ENCODE measurements at places on chromosomes 11 and 22.

DNA sequence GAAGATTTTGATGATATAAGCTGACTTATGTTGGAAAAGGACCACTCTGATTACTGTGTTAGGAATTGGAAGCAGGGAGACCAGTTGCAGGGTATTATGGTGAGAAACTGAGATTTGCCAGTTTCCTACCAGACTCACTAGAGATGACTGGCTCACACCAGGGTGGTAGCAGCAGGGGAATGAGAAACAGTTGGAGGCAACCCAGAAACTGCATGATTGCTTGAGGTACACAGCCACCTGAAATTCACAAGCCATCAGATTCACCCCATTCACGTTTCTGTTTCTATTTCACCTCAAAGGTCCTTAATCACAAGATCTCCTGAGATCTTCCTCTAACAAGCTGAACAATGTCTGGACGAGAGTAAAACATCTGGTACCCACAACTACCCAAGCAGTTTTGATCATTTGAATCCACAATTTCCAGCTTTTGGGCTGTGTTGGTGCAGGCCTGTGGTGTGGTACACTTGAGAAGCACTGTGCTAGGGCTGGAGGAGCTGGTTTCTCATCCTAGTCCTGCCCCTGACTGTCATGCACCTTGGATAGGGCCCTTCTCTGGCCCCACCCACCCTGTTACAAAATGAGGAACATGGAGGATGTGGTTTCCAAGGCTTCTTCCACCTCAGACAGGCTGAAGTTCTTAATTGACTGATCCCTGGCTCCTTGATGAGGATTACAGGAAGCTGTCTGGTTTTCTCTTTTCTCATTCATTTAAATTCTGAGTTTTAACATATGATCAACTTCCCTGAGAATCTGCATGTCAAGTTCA, 233.4 kb downstream of the INSC start:
- no peak for DNase-seq

- DNase-seq: no peak
Measured at GRCh38 chr11:20047006-20047768, 113.1 kb downstream of the DBX1 start.

DNA sequence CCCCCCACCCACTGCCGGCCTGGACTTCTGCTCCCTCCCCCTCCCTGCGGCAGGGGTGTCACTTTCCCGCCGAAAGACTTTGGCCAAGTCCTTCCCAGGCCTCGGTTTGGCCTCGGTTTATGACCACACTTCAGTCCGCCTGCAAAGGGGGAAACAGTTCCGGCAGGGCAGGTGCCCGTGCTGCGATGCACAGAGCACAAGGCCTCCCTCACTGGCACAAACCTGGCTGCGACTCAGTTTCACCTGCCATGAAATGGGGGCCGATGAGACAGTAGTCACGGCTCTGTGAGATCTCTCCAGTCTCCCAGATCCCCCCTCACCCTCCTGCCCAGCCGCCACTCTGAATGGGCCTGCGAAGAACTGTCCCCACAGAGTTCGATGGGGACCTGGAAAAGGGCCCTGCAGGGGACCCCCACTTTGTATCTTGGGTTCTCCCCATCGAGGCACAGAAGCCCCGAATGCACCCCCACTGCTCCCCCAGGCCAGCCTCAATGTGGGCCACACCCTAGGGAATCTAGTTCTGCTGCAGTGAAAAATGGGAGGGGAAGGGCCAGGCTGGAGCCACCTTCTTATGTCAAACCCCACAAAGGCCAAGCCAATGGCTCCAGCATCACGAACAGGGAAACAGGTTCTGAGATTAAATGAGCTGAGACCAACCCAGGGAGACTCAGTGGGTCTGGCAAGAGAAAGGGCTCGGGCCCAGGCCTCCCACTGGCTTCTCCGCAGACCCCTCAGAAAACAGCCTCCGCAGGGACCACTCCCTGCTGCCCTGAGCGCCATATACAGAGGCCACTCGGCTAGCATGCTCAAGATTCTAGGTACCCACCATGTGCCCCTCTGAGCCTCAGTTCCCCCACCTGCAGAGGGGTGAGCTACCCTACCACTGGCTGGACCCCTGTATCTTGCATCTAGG, 29.0 kb downstream of the ARVCF start:
- no peak for DNase-seq

DNA sequence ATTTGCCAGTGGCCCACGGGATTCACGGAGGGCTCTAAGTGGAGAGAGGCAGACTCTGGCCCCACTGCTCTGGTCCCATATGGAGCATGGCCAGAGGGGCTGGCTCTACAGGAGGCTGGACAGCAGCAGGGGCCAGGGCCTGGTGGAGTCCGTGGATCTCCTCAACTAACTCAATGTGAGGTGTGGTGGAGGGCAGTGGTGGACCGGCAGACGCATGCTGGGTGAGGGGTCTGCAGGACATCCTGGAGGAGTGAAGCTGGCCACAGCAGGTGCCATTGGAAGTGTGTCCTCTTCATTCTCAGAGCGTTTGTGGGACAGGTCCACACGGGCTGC, 15.6 kb downstream of the IGF2 start:
- no peak for DNase-seq

- DNase-seq: no peak
Measured at GRCh38 chr11:126394036-126394435, 38.5 kb downstream of the ST3GAL4 start.

GRCh38 chr22:23752090-23752691, 1.3 kb upstream of the ZNF70 start:
- DNase-seq: no peak

DNA sequence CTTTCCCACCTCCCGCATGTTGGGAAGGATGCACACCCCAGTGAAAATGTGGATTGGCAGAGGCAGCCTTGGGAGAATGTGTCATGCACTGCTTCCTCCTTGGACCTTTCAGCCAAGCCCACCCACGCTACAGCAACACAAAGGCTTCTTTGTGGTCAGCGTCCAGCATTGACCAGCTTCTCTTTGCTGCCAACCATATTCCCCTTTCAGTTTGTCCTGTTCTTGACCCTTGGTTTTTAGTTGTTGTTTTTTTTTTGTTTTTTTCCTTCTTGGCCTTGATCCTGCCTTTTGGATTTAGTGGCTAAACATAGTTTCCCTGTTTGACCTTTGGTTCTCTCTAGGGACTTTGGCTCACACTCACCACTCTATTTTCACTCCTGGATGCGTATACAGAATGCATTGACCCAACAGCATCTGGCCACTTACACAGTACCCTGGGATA, 573.6 kb downstream of the INSC start:
- DNase-seq: no peak

GRCh38 chr11:132347156-132348090, 977.0 kb downstream of the NTM start:
- DNase-seq: no peak

GRCh38 chr11:72238492-72239312, 5.3 kb downstream of the PHOX2A start:
- DNase-seq: no peak

DNA sequence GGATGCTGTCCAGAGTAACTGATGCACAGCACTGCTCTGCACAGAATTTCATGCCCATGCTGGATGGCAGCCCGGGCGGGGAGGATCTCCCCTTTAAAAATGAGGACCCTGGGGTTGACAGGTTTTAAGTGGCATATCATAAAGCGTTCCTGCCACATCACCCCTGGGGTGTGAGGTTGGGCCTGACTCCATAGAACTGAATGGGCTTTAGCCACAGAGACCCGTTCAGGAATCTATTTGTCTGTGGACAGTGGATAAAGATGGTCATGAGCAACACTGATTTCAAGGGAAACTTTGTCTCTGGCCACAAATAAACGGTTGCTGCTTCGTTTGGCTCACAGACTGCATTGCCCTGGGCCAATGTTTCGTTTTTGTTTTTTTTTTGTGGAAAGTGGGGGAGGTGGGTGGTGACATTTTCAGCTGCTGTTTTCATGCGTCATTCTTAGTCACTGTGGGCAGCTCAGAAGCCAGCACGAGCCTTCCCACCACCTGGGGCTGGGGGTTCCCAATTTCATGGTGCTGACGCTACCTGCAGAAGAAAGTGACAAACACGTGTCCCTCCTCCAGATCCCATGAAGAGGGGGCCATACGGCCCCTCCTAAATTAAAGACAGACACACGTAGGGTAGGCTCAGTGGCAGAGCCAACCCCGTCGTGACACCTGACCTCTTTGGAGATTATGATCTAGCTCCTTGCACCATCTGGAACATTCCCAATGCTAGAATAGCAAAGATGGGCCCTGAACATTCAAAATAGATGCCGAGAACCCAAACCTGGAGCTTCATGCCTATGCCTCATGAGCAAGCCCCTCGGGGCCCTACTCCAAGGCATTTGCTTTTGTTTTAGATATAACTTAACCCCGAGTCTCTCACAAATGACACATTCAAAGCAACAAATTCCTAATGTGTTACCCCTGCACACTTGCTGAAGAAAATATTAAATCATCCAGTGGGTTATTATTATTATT, 54.8 kb upstream of the PHF21B start:
- peak; percentile 47 for DNase-seq

GRCh38 chr11:36508743-36509142, 1.3 kb downstream of the TRAF6 start:
- no peak for DNase-seq

DNA sequence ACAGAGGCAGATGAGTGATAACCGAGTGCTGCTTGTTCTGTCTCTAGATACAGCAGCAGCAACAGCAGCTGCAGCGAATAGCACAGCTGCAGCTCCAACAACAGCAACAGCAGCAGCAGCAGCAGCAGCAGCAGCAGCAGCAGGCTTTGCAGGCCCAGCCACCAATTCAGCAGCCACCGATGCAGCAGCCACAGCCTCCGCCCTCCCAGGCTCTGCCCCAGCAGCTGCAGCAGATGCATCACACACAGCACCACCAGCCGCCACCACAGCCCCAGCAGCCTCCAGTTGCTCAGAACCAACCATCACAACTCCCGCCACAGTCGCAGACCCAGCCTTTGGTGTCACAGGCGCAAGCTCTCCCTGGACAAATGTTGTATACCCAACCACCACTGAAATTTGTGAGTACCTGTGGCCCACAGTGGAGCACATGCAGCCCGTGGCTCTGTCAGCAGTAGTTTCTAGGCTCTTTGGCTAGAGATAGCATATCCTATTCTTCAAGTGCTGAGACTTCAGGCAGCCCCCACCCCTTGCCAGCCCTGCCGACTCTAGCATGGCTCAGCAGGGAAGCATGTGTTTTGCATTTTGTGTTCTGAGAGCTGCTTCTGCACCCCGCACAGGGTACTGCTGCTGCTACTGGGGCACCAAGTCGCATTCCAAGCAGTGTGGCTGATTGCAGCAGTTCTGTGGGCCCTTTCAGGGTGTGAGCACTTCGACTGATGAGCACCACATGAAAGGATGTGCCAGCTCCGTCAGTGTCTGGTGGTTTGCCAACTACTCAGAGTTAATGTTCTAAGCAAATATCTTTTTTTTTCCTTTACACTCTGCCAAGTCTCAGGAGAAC, 59.2 kb downstream of the MED15 start:
- DNase-seq: peak; percentile 64

- DNase-seq: peak; percentile 90
Measured at GRCh38 chr11:44574610-44575287, 9.3 kb downstream of the CD82 start.

DNA sequence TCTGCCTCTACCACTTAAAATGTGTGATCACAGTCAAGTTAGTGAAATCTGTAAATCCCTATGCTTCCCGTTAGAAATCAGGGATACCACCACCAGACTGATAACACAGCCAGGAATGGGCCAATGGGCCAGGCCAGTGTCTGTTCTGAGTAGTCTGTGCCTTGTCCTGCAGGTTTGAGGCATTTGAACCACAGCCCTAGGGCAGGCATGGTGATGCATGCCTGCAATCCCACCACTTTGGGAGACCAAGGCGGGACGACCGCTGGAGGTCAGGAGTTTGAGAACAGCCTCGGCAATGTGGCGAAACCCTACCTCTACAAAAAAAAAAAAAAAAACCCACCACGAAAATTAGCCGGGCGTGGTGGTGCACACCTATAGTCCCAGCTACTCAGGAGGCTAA, 12.1 kb upstream of the AHNAK start:
- DNase-seq: no peak

DNA sequence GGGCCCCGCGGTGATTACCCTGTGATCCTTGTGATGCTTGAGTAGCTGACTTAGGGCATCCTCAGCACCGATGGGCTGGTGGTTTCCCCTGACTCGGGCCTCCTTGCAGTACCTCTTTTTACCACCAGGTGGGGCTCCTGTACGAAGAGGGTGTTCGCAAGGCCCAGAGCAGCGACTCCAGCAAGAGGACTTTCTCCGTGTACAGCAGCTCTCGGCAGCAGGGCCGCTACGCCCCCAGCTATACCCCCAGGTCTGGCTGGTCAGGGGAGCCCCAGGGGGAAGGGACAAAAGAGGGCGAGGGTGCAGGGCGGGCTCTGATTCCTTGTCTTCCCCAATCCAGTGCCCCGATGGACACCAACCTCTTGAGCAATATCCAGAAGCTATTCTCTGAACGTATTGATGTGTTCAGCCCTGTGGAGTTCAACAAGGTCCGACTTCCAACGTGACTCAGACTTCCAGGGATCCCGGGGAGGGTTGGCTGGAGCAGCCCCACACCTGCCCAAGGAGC, 1.3 kb upstream of the TM7SF2 start:
- peak; percentile 57 for DNase-seq

DNA sequence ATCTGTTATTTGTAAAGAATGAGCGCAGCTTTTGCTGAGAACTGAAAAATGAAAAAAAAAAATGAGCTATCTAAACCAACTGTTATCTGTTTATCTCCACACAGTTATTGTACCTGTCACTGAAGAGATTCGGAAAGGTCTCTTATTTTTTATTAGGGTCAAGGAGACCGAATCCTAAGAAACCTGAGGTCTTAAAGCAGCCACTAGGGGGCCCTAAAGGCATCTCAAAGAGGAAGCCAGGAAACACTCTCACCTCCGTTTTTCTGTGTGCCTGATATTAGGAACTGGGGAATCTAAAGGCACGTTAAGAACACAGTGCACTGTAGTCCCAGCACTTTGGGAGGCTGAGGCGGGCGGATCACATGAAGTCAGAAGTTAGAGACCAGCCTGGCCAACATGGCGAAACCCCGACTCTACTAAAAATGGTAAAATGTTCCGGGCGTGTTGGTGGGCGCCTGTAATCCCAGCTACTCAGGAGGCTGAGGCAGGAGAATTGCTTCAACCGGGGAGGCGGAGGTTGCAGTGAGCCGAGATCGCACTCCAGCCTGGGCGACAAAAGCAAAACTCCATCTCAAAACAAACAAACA, 3.5 kb upstream of the LARGE1 start:
- DNase-seq: peak; percentile 47

GRCh38 chr22:49398115-49398514, 429.6 kb downstream of the BRD1 start:
- no peak for DNase-seq

- DNase-seq: no peak
Measured at GRCh38 chr11:68047437-68048290, 8.8 kb downstream of the TCIRG1 start.

DNA sequence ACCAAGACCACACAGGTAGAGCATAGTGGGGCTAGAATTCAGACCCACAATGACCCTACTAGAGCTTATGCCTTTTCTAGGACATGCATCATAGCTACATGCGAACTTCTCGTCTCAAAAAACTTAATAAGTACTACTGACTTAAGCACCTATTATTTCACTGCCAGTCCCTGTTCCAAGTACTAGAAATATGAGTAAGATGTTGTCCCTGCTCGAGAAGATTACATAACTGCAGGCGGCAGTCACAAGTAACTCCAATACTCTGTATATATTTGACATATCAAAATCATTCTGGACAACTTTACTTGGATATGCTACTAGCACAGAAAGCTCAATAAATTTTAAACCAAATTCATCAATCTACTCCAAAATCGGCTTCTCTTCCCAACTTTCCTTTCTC, 235.0 kb downstream of the TTC28 start:
- DNase-seq: no peak

- DNase-seq: peak; percentile 8
Measured at GRCh38 chr22:44664149-44664548, 37.9 kb upstream of the PRR5 start.
